Epithelial cell of prostate (primary cell): ENCODE measurements at places on chromosomes 3 and 15.

GRCh38 chr3:70806021-70806420 lies 493.6 kb upstream of the MDFIC2 start:
- no peak for DNase-seq

- no peak for DNase-seq
Measured at GRCh38 chr3:10551821-10552630, 46.6 kb upstream of the ATP2B2 start.

- DNase-seq = no peak
Measured at GRCh38 chr3:90091549-90091948, 984.1 kb downstream of the EPHA3 start.

- DNase-seq = no peak
Measured at GRCh38 chr3:63878394-63879060, 14.9 kb downstream of the ATXN7 start.

DNA sequence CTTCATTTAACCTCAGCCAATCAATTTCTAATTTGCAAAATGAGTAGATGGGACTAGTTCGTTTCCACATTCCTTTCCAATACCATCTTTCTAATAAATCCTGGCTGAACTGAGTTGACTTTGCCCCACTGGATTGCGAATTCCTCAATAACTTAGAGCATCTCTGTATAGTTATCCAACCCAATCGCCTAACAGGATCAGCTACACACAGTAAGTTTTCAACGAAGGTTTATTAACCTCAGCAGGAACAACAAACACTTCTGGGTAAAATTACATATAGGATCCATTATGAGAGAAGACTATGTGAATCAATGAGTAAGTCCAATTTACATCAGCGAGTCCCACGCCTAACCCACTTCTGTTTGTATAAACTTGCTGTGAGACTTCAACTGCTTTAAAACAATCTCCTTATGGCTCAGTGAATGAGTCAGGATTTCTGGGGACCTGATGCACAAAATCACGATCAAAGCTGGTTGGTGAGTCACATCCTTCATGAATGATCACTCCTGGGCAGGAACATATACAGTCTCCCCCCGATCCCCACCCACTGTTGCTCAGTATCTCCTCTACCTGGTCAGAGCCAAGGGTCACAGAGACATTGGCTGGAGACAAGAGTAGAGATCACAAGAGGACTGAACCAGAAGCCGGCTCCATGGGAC lies 142.8 kb downstream of the EDEM1 start:
- DNase-seq = peak; percentile 84

GRCh38 chr3:115999613-116000012 lies 376.3 kb downstream of the GAP43 start:
- no peak for DNase-seq

- DNase-seq = no peak
Measured at GRCh38 chr15:91874992-91875660, 21.6 kb downstream of the SLCO3A1 start.

DNA sequence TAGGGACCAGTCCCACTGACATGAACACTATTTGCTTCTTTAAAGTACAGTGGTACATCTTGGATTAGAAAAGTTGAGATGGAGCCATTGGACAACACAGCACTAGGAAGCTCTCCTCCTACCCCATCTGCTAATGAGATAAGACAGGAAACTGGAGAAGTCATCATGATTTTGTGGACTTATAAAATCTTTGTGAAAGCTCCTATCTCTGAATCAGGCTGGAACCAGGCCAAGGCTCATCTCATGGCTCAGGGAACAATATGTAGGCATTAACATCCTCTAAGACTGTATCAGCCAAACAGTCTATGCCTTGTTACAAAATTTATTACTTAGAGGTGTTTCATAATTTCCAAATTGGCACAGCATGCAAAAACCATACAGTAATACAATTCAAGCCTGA lies 84.1 kb downstream of the BOC start:
- no peak for DNase-seq

DNA sequence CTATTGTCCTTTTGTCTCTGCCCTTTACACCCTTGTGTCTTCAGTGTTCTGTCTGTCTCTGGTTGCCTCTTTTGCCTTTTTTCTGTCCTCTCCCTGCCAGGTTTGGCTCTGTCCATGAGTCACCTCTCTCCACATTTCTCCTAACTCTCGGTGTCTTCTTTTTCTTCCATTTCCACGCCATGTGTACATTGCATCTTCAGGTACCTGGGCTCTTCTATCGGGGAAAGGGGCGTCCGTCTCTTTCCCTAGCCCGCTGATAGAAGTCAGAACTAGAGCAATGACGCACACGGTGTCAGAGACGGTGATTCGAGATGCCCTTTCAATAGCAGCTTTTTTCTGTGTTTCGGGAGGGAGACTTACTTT lies 641 bp downstream of the OPA1 start:
- no peak for DNase-seq

DNA sequence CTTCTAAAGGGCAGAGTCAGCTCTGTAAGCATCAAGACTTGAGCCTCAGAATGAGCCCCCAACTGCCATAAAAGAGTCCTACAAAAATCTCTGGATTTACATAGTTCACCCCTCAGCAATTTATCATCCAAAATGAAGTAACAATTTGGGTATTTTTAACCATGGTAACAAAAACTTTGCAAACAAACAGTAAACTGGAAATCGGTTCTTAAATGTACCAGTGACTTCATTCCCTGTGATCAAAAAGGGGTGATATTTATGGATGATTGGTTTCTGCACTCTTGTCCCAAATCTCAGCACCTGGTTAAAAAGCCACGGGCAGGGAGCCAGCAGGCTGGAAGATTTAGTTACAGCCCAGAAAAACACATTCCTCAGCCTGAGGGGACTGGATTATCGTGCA lies 73.6 kb downstream of the TFG start:
- DNase-seq = no peak

GRCh38 chr15:38275959-38276358 lies 23.3 kb downstream of the SPRED1 start:
- DNase-seq = no peak

DNA sequence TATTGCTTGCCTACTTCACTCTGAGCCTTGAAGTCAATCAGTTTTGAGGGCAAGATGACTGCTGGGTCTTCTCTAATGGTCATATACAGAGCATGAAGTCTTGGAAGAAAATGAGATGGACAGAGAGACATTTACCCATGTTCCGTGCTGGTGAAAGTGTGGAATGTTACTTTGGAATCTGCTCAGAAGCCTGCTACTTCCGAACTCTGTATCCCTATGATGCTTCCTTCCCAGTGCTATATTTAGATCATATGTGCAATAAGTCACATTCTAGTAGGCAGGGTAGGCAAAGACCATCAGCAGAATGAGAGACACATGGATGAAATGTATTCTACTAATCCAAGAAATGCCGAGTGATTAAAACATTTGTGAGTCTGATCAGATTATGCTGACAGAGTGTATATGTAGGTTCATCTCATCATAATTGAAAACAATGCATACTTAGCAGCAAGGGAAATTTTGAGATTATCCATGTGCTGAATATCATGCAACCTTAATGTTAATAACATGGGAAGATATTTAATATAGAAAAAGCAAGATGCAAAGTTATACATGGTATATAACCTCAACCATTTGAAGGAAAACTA lies 60.5 kb downstream of the RAB7A start:
- no peak for DNase-seq

DNA sequence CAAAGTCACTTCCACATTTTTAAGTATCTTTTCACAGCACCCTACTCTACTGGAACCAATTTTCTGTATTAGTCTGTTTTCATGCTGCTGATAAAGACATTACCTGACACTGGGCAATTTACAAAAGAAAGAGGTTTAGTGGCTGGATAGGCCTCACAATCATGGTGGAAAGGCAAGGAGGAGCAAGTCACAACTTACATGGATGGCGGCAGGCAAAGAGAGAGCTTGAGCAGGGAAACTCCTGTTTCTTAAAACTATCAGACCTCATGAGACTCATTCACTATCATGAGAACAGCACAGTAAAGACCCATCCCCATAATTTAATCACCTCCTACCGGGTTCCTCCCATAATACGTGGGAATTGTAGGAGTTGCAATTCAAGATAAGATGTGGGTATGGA lies 18.7 kb downstream of the MCCC1 start:
- DNase-seq = no peak

GRCh38 chr15:77744398-77744797 lies 111.7 kb upstream of the LINGO1 start:
- DNase-seq = no peak

- no peak for DNase-seq
Measured at GRCh38 chr3:40741729-40742128, 217.0 kb downstream of the ZNF621 start.

DNA sequence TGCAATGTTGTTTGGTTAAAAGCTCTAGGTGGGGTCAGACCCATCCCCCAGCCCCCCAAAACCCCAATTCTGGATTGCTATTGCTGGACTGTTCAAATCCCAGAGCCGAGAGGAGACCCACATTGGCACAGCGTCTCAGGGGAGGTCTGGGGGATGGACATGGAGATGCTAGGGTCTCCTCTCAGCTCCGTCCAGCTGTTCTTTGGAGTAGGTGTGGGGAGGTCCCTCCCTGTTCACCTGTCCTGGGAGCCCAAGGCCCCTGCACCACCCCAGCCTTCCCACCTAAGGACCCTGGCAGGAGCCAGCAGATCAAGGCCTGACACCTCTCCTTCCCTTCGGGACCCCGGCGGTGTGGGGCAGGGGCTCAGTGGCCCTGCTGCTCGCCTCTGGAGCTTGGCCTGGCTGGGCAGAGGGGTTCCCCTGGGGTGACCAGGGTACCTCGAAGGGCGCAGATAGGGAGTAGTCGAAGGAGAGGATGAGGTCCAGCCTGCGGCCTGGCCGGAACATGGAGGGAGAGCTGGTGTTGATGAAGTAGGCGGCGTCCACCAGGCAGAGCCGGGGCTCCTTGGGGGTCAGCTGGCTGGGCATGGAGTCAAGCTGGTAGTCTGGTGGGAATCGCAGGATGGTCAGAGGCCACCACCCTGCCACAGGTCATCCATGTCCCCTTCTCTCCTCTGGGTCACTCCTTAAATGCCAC lies 23.9 kb downstream of the PLA2G4D start:
- DNase-seq = no peak

DNA sequence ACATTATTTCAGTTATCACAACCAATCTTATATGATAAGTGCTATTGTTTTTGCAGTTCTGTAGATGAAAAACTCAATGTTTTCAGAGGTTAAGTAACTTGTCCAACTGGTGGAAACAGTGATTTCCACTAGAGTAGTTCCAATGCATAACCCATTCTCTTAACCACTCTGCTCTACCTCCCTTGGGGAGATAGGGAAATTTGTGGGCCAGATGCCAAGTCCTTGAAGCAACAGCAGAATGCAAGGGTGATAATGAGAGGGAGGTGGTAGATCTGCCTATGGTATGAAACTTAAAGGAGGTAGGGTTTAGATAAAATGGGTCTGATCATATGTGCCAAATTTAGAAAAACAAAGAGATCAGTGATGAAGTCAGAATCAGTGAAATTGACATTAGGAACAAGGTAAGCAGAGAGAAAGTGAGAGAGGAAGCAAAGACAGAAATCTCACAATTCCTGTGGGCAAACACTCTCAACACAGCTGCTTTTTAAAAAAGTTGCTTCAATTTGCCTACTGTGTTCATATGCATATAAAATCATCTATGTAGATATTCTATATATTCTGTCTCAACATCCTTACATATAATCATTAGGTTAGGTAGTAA lies 50.5 kb upstream of the UBP1 start:
- no peak for DNase-seq

GRCh38 chr3:18656866-18657265 lies 231.7 kb upstream of the SATB1 start:
- no peak for DNase-seq

DNA sequence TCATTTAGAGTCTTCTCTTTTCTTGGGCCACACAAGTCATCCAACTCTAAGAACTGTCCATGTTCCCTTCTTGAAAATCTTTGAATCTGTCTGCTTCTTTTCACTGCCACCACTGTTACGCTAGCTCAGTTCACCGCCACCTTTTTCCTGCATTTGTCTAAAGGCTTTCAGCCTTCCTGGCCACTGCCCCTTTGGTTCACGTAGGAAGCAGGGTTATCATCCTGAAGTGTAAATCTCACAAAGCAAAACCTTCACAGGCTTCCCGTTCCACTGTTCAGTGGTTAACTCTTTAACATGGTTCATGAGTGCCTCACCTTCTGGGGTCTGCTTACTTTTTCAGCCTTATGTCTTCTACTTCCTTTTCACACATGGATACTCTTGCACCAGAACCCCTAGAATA lies 26.3 kb upstream of the CCDC39 start:
- no peak for DNase-seq

GRCh38 chr3:176796371-176796770 lies 400.9 kb downstream of the TBL1XR1 start:
- no peak for DNase-seq

GRCh38 chr3:126313580-126314304 lies 43.5 kb downstream of the KLF15 start:
- DNase-seq = no peak

DNA sequence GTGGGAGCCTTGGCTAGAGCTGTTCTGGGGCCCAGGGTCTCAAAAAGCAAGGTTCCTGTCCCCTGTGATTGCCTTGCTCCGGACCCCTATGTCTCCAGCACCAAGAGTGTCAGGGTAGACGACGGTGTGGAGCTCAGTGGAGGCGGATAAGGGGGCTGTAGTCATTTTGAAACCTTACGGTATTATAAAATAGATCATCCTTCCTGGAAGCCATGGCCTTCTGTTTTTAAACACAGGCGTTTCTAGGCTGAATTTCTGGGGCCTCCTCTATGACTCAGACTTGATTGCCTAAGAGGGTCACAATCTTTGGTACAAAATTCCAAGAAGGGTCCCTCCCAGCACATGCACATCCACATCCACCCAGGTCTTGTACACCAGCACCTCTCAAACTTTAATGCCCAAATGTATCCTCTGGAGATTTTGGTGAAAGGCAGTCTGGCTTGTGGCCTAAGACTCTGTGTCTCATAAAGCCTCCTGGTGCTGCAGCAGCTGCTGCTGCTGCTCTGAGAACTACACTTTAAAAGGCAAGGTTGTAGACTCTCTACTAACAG lies 70.5 kb upstream of the XCR1 start:
- DNase-seq = no peak

GRCh38 chr3:64163755-64164148 lies 61.5 kb downstream of the PRICKLE2 start:
- peak; percentile 74 for DNase-seq

DNA sequence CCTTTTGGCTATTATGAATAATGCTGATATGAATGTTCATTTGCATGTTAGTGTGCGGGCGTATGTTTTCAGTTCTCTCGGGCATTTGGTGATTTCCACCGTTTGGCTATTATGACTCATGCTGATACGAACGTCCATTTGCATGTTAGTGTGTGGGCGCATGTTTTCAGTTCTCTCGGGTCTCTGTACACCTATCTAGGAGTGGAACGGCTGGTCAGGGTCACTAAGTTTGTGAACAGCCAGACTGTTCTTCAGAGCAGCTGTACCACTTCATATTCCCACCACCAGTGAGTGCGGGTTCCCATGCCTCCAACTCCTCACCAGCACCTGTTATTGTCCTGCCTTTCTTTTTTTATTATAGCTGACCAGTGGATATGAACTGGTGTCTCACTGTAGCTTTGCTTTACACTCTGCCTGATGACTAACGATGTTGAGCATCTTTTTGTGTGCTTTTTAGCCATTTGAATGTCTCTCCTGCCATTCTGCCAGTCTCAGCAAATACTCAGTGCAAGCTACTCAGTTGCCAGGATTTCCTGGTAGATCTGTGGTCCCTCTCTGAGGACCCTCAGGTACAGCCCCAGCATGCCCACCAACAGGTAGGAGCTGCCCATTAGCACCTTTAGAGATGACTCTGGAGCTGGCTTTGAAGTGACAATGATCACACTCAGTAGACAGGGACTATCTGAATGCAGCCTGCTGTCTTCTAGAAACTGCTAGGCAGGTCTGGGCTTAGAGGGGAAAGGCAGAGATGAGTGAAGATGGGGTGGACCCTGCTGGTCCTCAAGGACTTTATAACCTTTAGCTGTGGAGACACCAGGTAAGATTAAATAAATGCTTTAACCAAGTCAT lies 141.1 kb downstream of the XXYLT1 start:
- no peak for DNase-seq

GRCh38 chr3:46574243-46574646 lies 8.1 kb upstream of the LRRC2 start:
- no peak for DNase-seq
